ENCODE measurements at places on chromosomes 6 and 20.

DNA sequence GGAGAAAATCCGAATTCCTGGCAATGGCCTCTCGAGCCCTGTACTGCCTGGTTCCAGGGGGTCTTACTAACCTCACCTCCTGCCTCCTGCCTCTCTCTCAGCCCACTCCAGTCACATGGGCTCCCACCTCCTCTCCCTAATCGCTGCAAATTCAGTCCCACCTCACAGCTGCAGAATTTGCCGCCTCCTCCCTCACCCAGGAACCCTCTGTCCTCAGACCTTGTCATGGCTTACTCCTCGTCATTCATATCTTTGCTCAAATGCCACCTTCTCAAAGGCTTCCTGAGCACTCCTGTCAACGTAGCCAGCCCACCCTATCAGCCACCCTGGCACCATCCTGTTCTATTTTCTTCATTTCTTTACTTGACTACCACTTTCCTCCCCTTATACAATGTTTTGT is 89.0 kb downstream of the SLC2A10 start:
- no peak for DNase-seq

- DNase-seq, result no peak
Observed at GRCh38 chr6:113578691-113579090, 278.5 kb upstream of the MARCKS start.

DNA sequence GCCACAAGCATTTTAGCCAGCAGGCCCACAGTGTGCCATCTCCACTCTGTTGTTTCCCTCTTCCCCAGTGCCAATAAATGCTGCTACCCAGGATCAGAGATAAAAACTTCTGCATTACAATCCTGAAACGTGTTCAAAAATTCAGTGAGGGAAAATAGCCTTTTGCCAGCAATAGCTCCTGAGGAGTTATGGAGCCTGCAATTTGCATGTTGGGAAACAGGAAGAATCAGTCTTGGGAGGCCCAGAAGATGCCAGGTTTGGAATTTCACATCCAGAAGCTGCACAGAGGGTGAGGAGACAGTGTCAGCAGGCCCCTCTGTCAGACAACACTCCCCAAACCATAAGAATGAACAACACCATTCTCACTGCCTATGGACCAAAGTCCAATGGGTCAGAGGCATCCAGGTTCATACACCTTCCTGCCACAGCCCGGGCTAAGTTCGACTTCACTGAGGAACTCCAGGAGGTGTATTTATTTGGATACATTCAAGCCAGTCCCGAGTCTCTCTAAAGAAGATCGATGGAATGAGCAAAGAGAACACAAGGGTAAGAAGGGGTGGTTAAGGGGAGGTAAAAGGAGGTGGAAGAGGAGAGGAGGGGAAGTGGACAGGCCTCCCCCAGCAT is 20.8 kb downstream of the RRBP1 start:
- no peak for DNase-seq

- DNase-seq, result no peak
Observed at GRCh38 chr20:50533061-50533460, 22.9 kb downstream of the PTPN1 start.

GRCh38 chr20:3011752-3012151 is 31.7 kb upstream of the GNRH2 start:
- DNase-seq, result no peak

GRCh38 chr20:55919956-55920355 is 85.4 kb downstream of the CBLN4 start:
- no peak for DNase-seq

DNA sequence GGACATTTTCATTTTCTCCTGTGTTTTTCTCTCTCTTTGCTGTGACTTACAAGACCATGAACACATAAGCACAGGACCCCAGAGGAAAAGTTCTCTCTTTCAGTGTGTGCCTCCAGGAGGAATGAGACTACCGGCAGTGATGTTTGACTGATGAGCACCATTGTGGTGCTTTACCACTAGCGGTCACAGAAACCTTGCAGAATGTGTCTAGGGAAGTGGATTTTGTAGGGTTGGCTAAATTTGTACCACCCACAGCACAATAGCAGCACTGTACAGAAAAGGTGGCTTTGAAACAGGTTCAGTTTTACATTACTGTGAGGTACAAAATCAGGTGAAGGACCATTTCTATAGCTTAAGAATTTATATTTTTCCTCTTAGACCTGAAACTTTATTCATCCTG is 301.9 kb upstream of the SUPT3H start:
- no peak for DNase-seq

GRCh38 chr20:24942679-24943078 is 6.4 kb upstream of the CST7 start:
- no peak for DNase-seq

GRCh38 chr6:118899948-118900347 is 6.0 kb downstream of the ASF1A start:
- DNase-seq, result peak; percentile 23

DNA sequence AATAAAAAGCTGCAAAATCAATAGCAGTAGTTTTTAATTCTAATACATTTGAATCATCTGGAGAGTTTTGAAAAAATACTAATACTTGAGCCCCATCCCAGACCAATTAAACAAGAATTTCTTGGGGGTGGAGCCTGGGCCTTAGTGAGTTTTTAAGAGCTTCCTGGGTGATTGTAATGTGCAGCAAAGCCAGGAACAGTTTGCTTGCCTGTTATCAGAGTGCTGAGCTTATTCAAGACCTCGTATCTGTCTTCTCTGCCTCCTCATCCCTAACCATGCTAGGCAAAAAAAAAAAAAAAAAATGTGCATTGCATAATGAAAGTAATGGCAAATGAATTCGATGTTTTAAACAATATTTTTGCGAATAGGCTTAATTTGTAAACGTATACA is 36.4 kb upstream of the MYB start:
- no peak for DNase-seq

GRCh38 chr6:42255050-42255449 is 37.4 kb upstream of the MRPS10 start:
- DNase-seq, result no peak

DNA sequence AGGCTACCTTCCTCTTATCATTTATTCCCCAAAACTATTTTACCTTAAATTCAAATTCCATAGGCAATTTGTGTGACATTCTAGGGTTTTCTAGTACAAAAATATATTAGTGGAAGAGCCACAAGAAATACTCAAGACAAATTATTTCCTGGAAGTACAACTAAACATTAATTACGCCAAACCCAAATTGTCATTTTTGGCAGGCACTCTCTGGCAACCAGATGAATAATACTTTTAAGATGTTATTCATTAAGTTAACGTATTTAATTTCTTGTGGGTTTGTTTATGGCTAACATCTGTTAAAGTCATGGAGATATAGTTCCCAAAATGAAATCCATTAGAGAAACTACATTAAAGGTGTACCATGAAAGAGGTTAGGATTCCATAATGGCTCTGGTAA is 40.5 kb downstream of the HMGN3 start:
- no peak for DNase-seq

GRCh38 chr6:45689926-45690615 is 312.3 kb upstream of the SUPT3H start:
- DNase-seq, result no peak

GRCh38 chr20:15140286-15140685 is 802.9 kb upstream of the FLRT3 start:
- no peak for DNase-seq

DNA sequence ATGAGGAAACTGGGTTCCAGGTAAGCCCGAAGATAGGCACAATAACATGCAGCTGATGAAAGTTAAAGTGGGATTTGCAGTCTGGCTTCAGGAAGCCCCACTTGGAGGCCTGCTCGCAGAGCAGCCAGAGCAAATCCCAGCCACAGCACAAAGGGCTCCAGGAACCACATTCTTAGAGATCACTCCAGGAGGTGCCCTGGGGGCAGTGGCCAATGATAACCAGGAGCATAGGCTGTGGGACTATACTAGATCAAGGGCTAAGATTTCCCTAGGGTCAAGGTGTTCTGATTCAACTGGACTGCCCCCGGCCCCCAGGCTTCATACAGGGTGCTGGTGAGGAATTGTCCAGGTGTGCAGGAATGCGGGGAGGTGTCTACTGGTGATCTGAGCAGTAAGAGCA is 133.9 kb upstream of the PTPRT start:
- DNase-seq, result no peak

- DNase-seq, result no peak
Observed at GRCh38 chr20:59821788-59822187, 111.6 kb downstream of the SYCP2 start.

DNA sequence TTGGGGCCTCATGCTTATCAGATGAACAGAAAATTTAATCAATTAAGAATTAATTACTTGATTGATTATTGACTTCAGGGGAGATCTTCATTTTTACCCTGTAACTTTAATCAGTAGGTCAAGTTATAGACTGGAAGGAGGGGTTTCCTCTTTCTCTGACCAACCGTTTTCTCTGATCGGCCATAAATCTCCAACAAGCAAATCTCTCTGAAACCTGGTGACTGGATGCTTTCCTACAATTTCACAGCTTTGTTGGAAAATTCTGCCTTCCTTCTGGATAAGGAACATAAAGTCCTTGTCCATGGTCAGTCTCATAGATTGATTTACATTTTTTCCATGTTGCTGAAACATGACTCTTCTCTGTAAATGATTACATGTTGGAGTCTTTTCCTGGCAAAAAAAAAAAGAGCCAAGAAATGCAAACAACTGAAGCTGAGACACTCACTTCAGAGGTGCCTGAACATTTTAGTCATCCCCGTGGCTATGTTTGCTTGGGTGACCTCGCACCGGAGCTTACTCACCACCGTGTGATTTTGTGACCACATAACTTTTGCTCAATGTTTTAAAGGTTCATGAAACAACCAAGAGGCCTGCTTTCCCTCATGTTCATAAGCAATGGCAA is 31.0 kb downstream of the IRF4 start:
- peak; percentile 72 for DNase-seq
